ENCODE measurements at places on chromosomes 16 and 17. TPM values are rescaled to one million over a fixed set of nuclear protein-coding genes. Genes with fewer than 3 reads are reported as not detected.

Gene MYO15A
- 1.1 TPM for polyA plus RNA-seq

Gene TNFRSF13B
- 0.26 TPM for polyA plus RNA-seq

Gene CLDN6
- not detected for polyA plus RNA-seq

- H3K27ac ChIP-seq = peak overlapping the region; percentile 57
- no peaks in the 10 kb centered on the region for H3K27me3 ChIP-seq
- H3K36me3 ChIP-seq = peaks cover 12% of the 10 kb centered on the region
- H3K4me3 ChIP-seq = no peak overlapping the region
- H3K4me1 ChIP-seq = peaks cover 53% of the 10 kb centered on the region
- DNase-seq = no peak
Observed at GRCh38 chr17:40461732-40462342, 18.6 kb downstream of the IGFBP4 start.
